GM12864 (cell line): ENCODE measurements at places on chromosomes 1 and 21.

DNA sequence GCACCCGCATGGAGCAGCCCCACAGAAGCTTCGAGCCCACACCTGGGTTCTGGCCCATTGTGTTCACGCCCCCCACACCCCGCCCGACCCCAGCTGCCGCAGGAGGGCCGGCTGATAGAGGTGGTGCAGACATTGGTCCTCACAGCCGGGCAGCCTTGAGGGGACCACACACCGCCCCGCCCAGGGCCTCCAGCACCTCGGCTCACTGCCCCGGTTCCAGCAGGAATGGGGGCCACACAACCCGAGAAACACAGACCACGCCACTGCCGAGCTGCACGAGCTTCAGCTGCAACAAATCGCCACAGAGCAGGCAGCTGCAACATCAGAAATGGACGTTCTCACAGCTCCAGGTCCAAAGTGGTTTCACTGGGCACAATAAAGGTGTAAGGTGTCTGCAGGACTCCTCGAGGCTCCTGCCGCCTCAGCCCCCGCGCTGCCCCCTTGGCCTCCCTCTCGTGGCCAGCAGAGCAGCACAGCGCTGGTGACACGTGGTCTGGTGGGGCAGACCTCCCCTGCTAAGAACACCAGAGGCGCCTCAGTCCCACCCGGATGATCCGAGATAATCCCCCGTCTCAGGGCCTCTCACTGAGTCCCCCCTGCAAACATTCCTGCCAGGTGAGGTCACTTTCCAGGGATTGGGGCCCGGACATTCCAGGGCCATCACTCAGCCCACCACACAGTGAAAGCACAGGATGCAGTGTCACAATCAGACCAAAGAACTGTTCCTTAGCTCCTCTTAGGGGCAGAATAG, 62.3 kb upstream of the ADARB1 start:
- DNase-seq: no peak

DNA sequence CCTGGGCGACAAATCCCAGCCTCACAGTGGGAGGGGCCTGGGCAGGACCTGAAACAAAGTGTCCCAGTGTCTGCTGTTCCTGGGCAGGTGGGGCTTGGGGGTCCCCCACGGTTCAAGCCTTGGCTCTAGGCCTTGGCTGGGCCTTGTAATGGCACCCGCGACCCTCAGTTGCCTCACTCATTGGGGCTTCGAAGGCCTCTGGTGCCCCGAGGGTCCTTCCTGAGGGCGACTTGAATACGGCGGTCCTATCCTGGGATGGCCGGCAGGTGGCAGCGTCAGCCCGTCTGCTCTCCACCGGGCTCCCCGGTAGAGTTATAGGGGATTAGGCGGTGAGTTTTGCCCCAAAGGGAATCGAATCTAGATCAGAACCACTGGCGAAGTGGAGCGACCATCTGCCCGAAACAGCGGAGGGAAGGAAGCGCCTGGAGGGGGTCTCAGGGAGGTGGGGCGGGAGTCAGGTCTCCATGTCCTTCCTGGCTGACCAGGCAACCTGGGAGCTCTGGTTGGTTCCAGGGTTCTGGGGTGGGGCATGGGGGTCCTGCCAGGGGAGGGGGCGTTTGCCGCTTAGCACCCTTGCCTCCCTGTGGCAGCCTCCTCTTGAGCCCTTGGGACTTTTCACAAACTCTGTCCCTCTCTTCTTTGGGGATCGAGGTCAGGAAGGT, 2.1 kb upstream of the PEX10 start:
- peak; percentile 42 for DNase-seq

GRCh38 chr21:17789656-17790055, 29.5 kb downstream of the C21orf91 start:
- no peak for DNase-seq

DNA sequence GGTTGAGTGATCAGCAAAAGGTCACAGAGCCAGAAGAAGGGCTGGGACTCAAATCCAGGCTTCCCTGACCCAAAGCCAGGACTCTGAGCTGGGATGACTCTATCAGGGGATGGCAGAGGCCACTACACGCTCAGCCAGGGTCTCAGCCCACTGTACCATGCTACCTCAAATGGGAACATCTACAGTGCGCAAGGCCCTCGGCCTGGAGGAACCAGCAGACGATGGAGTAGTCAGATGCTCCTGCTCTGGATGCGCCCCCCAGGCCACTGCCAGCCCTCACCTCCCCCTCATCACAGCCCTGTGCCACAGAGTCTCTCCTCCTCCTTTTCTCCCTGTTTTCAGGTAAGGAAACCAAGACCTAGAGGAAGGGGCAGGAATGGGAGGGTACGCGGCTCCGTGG, 39.0 kb downstream of the GLIS1 start:
- DNase-seq: no peak

DNA sequence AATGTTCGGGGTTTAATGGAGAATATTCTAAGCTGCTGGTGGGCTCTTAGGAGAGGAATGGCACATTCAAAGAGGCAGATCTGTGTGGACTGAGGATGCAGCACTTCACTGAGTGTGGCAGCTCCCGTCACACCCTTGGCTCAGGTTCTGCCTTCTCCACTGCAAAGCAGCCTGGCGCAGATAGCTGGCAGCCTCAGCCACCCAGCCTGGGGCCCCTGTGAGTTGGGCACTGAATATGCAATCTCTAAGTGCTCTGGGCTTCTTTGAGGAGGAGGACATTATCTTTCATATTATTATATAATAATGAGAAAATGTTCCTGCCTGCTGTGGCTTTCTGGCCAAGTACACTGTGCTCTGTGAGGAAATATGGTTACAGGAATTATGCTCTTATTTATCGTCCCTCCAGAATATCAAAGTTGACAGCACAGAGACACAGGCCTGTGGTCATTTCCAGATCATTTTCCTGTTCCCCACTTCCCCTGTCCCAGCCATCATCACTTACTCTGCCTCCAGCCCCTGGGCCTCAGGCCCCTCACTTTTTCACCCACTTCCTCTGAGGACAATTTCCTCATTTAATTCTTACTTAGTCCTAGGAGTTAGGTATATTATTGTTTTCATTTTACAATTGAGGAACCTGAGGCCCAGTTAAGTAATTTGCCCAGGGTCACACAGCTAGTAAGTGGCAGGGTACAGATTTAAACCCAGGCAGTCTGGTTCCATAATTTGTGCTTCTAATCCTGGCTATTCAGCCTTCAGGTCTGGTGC, 53.6 kb downstream of the MAB21L3 start:
- DNase-seq: no peak

- no peak for DNase-seq
Observed at GRCh38 chr1:22826604-22827580, 116.3 kb downstream of the EPHB2 start.

- DNase-seq: no peak
Observed at GRCh38 chr1:245541369-245541768, 386.6 kb downstream of the KIF26B start.

DNA sequence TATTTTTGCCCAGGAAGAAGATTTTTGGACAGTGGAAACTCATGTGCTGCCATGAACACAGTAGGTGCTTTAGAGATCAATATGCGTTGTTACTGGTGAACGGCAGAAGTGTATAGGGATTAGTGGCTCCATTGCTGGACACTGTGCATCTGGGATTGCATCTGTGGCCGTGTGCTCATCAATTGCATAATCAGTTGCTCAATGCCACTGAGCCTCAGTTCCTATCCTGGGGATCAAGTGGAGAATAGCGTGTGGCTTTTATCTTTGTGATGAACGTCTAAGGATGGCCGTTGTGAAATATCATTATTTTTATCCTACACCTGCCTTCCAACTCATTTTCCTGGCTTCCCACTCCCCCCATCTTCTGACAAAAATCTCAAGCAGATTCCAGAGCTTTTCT, 5.4 kb downstream of the TNN start:
- DNase-seq: no peak

DNA sequence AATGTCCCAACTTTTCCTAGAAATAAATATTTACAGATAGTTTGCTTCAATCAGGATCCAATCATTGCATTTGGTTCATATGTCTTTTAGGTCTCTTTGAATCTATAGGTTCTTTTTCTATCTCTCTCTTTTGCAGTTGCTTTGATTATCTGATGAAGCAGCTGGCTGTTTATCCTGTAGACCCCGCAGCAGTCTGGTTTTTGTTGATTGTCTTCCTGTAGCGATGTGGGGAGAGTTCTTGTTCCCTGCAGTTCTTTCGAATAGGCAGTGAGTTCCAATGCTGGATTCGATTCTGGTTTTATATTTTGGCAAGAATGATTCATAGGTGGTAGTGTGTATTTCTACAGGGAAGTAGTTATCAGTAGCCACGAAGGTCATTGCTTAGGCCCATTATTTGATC, 7.4 kb upstream of the MIXL1 start:
- no peak for DNase-seq

- no peak for DNase-seq
Observed at GRCh38 chr1:92663775-92664174, 121.1 kb downstream of the EVI5 start.

GRCh38 chr1:211352985-211353515, 26.4 kb downstream of the TRAF5 start:
- peak; percentile 45 for DNase-seq

DNA sequence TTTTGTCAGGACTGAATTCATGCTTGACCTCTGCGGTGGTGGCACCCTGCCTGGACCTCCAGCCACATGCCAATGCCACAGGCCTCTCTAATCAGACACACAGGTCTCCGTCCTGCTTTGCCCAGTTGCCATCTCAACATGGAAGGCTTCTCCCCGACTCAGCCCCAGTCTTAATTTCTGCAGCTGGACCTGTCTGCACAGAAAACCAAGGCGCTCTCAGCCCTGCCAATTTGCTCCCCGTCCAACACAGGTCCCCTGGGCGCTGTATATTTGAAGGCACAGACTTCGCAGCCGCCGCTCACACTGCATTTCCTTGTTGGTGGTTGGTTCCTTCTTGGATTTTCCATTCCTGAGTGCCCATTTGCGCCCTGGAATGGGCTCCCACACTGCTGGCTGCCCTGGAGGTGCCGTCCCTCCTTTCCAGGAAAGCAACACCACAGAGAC, 28.0 kb upstream of the PLEKHG5 start:
- DNase-seq: no peak

- DNase-seq: no peak
Observed at GRCh38 chr1:11795238-11795890, 10.4 kb downstream of the MTHFR start.

DNA sequence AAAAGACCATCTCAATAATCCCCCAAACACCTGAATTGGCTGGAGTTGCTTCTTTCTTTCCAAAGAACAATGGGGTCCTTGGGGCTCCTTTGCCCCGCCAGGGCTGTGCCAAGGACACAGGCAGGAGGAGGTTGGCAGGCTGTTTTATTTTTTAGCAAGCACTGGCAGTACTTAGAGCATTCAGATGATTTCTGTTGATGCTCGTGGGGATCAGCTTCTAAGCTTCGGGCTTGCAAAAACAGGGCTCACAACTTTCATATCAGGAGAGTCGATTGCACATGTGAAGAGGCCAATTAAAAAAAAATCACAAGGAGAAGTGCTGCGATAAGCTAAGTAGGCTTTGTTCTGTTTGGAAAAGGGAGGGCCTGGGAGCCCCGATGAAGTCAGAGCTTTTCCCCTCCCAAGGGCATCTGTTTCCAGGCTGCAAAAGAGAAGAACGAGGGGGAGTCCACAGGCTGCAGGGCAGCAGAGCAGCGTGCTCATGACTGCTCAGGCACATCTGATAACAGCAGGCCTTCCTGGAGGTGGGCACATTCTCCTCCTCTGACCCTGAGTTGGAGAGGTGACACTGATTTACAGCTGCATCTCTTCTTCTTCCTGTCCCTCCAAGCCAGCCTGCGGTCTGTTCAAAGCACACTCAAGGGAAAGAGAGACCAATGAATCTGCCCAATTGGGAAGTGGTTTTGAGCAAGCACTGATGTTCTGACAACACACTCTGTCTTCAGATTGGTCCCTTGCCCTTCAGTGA, 27.3 kb upstream of the BCAR3 start:
- DNase-seq: peak; percentile 60

DNA sequence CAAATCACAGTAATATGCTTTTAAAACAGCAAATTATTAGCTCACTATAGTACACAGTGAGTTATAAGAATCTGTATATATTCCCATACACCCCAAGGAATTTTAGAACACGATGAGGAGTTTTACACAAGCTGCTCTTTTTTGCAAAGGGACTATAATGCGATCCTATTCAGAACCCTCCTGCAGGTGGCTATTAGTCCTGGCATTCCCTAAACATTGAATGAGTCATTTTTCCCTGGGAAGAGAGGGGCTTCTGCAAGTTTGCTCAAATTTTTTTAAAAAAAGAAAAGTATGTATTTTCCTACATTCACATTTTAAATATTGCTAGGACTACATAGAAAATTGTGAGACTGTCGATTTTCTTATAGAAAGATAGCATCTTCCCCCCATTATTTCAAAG, 106.3 kb downstream of the COL11A1 start:
- DNase-seq: no peak

GRCh38 chr1:59878370-59878769, 48.2 kb downstream of the CYP2J2 start:
- no peak for DNase-seq

DNA sequence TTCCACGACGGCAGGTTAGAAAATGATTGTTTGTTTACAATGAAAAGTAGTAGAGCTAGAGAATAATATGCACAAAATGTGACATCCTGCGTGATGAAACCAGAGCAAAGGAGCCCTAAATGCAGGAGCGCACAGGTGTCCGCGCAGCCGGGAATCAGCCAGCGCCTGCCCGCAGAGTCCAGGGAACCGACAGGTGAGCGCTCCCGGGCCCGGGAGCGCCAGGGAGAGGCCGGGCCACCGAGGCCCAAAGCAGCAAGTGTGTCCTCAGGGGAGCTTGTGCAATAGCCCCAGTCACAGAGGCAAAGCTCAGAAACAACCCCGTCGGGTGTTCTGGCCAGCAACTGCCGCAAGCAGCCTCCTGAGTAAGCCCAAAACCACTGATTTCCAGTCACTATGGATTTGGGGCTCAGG, 789 bp upstream of the GALE start:
- DNase-seq: no peak

GRCh38 chr1:182120411-182121258, 59.1 kb upstream of the ZNF648 start:
- DNase-seq: no peak

DNA sequence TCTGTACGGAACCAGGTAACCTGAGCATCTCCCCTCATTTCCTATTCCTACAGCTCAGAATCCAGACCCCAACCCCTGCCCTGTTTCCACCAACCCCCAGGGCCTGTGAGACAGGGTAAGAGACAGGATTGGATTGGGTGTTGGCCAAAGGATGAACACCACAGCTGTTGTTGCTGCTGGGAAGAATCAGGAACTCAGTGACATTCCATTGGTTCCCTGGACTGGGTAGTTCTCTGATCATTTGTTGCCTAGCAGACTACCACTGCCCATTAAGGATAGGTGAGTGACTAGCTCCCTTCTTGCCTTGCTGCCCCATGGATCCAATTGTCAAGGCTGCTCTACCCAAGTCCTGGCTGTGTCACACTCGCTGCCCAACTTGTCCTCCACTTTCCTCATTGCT, 10.0 kb downstream of the NCSTN start:
- DNase-seq: no peak

DNA sequence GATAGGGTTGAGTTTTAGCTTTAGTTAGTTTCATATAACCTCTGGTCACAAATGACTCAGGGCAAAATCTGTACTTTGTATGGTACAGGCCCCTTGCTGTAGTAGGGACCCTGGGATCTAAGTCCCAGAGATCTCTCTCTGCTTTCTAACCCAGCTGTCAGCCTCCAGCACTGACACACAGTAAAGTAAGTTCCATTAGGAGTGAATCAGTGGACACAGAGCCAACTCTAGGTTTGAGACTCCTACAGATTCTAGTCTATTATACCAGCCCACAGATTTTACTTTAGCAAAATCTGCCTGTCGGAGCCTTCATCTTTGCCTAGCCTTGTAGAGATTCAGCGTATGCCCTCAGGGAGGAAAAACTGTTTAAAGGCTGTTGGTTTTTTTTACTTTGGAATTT, 52.5 kb downstream of the ANGPTL1 start:
- DNase-seq: no peak
